ENCODE measurements at places on chromosomes 4 and X.

DNA sequence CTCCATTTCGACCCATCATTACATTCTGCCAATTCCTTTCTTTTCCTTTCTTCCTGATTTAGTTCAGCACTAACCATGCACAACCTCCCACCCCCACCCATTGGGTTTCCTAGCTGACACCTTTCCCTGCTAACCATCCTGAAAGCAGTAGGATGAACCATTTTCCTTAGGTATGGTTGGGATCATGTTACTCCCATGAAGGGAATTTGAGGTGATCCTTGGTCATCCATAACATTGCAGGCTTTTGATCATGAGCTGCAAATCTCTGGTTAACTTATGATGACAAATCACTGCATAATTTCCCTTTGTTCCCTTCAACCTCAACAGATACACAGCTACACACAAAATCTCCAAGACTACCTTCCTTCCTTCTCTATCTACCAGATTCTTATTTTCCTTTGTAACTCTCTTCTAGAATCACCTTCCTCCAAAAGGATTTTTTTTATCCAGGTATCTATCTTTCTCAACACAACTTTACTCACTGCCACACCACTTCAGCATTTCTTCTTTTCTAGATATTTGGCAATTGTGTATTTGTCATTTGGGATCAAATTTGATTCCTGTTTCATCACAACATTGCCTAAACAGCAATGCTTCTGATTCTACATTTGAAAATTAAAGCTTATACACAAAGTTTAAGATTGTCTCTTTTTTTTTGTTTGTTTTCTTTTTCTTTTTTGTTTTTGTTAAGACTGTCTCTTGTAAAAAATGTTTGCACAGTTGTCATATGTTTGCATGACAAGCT lies 145.1 kb downstream of the RBM47 start:
- DNase-seq = no peak

DNA sequence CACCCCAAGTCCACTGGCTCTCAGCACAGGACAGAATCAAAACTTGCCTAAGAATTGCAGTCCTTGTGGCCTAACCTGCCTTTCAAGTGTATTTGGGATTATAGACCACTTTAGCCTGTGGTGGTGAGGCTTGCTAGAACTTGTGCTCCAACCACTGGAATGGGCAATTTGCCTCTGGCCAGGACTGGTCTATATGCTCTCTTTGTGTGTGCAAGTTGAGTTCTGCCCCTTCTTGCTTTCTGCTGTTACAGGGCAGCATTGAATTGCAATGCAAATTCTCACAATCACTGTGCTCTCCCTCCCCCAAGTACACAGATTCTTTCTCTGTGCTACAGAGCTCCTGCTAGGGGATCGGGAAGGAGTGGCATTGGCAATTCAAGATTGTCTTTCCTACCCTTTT lies 233.6 kb upstream of the DIPK2B start:
- DNase-seq = no peak

DNA sequence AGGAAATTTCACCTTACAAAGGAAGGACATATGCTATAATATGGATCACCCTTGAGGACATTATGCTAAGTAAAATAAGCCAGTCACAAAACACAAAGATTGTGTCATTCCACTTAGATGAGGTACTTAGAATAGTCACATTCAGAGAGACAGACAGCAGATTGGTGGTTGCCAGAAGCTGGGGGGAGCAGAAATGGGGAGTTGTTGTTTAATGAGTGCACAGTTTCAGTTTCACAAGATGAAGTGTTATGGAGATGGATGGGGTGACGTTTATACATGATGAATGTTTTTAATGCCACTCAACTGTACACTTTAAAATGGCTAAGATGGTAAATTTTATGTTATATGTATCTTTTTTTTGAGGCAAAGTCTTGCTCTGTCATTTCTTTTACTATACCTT lies 14.8 kb upstream of the SPON2 start:
- no peak for DNase-seq

DNA sequence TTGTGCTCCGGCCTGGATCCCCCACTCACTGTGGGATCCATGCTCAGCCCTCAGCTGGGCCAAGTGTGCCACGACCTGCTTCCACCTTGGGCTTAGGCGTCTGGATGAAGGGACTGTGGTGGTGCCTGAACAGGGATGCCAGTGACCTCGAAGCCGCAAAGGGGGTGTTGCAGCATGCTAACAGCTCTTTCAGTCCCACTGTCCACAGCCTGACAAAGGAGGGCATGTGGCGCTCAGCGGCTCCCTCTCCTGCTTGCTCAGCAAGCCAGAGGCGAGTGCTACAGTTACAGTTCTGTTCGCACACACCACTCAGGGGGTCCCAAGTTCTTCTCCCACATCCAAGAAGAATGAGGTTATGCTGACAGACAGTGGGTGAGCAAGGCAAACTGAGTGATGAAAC lies 5.2 kb upstream of the IGBP1 start:
- no peak for DNase-seq

GRCh38 chr4:88138561-88138960 lies 19.9 kb downstream of the ABCG2 start:
- DNase-seq = no peak

DNA sequence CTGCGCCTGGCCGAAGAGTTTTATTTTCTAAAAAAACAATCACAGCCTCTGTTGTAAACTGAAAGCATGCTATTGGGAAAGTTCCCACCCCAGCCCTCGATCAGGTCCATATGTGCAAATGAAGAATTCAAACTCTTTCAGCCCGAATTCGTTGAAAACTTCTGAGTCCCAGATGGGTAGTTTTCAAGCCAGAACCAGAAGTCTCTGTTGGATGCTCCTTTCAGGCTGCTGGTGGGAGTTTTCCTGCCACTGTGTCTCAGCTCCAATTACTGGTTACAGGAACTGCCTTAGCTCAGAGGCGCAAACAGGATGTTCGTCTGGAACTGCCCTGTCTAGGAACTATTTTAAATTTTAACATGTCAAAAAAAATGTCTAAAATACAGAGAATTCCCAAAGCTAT lies 9.3 kb upstream of the ALG13 start:
- DNase-seq = no peak

- DNase-seq = no peak
Observed at GRCh38 chr4:110610940-110611831, 11.7 kb downstream of the PITX2 start.

GRCh38 chrX:42219231-42219630 lies 295.9 kb upstream of the CASK start:
- no peak for DNase-seq

DNA sequence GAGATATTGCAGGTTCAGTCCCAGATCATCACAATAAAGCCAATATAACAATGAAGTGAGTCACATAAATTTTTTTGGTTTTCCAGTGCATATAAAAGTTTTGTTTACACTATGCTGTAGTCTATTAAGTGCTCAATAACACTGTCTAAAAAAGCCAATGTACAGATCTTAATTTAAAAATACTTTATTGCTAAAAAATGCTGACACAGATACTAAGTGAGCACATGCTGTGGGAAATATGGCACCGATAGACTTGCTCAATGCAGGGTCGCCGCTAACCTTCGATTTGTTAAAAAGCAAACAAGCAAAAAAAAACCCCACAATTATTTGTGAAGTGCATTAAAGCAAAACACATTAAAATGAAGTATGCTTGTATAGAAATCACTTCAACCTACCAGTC lies 10.3 kb downstream of the PLA2G12A start:
- DNase-seq = no peak

DNA sequence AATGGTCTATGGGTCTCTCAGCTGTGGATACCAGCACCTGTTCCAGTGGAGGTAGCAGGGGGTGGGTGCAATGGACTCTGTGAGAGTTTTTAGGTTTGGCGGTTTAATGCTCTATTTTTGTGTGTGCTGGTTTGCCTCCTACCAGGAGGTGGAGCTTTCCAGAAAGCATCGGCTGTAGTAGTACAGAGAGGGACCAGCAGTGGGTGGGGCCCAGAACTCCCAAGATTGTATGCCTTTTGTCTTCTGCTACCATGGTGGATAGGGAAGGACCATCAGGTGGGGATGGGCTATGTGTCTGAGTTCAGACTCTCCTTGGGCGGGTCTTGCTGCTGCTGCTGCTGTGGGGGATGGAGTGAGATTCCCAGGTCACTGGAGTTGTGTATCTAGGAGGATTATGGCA lies 557.2 kb upstream of the GRID2 start:
- DNase-seq = no peak

DNA sequence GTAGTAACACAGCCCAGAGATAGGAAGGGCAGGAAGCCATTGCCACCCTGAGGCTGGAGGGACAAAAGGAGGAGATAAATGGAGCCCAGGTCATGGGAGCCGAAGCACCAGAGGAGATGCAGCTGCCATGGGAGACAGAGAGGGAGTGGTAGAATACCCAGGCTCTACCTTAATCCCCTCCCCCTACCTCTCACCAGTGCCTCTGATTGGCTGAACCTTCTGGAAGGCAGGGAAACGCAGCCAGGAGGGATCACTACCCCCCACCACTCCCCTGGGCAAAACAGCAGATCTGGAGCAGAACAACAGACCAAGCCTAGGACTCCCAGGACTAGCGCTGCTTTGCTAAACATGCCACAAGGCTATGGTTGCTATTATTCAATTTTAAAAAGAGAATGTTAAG lies 114.2 kb downstream of the ZNF827 start:
- DNase-seq = no peak

- DNase-seq = no peak
Observed at GRCh38 chr4:53932796-53933610, 131.4 kb downstream of the CHIC2 start.

DNA sequence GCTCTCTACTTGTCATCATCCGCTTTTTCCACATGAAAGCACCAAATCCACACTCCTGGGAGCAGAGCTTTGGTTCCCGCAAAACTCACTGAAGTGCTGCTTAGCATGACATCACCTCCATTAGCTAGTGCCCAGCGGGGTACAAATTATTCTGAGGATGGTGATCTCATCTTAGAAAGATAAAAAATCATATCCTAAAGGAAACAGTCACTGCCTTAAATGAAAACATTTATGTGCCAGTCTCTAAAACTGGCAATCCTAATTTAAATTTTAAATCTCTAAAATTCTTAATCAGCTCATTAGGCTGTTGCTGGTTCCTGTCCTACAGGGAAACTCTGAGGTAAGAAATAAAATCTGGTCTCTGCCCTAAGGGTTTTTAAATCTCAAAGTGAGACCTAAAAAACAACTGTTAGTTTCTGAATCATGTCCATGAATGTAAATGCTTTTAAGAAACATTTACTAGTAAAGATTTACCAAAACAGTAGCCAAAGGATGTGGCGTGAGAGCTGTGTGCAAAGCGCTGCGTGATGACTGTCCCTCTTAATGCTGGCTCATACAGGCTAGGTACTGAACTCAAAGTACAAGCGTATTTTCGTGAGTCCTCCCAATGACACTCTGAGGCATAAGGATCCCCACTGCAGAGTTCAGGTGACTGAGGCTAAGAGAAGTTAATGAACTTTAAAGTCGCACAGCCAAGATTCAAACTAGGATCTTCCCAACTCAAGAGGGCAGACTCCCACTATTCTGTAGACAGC lies 4.5 kb downstream of the CASP3 start:
- no peak for DNase-seq

DNA sequence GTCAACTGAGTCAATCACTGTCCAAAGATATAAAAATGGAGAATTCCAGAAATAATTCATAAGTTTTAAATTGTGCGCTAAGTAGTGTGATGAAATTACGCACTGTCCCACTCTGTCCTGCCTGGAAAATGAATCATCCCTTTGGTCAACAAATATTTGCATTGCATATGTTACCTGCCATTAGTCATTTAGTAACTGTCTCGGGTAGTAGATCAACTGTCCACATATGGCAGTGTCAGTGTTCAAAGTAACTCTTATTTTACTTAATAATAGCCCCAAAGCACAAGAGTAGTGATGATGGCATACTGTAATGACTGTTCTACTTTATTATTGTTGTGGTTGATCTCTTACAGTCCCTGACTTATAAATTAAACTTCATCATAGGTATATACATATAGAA lies 3.4 kb downstream of the YTHDC1 start:
- no peak for DNase-seq

DNA sequence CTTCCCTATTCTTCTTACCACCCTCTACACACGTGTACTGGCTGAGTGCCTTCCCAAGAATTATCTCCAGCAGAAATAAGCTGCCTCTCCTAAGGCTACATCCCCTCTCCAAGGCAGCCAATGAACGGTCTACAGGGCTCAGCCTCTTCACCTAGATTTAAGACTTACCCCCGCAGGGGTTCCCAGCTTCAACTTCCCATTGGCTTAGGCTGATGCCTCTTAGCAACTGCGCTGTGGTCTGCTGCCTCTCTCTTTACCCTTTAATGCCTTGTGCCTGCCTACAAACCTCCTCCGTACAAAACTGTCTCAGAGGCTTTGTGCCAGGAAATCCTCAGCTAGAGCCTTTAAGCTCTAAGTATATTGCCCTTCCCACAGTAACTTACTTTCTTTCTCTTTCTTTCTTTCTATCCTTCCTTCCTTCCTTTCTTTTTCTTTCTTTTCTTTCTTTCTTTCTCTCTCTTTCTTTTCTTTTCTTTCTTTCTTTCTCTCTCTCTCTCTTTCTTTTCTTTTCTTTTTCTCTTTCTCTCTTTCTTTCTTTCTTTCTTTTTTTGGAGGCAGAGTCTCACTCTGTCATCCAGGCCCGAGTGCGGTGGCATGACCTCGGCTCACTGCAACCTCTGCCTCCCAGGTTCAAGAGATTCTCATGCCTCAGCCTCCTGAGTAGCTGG lies 15.1 kb upstream of the PIGA start:
- DNase-seq = no peak

DNA sequence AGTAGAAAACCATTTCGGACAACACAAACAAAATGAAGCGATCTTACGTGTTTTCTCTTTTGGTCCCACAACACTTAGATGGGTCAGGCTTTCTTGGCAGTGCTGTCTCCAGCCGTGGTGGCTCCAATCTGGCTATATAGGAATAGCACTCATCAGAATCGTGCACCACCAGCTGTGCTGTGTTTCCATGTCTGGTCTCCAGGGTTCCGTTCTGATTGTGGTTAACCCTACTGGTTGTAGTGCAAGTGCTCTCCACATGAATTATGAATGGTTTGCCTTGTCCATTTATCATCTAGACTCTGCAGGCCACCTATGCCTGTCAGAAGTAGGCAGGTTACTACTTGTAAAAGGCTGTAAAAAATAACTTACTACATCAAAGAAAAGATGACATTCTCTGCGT lies 536.3 kb downstream of the IQCM start:
- no peak for DNase-seq

GRCh38 chr4:184232202-184232601 lies 14.5 kb upstream of the ENPP6 start:
- DNase-seq = no peak

DNA sequence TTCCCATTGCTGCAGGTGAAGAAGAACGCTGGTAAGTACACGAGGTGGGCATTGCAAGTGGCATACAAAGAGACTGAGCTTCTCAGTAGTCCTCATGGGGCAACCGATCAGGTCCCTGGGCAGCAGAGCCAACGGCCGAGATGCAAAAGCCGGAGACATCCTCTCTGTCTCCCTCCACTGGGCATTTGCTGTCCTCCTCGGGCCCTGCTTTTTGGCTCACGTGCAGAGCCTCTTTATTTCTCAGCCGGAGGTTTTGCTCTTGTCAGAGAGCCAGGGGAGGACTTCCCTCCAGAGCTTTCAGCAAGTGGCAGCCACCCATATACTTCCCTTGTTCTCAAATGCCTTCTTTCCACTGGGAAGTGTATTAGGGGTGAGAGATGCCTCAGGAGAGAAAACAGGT lies 18.0 kb downstream of the STARD8 start:
- DNase-seq = no peak

GRCh38 chr4:158314756-158315487 lies 104.6 kb downstream of the TMEM144 start:
- no peak for DNase-seq

All from activated naive CD4-positive, alpha-beta T cell (primary cell).